Activated CD4-positive, alpha-beta memory T cell treated with anti-CD3 and anti-CD28 coated beads, Interleukin-2, amount 10 ng/mL, durations not matched to agents 7 days and 5 days (primary cell): ENCODE measurements at places on chromosomes 16 and 17.

DNA sequence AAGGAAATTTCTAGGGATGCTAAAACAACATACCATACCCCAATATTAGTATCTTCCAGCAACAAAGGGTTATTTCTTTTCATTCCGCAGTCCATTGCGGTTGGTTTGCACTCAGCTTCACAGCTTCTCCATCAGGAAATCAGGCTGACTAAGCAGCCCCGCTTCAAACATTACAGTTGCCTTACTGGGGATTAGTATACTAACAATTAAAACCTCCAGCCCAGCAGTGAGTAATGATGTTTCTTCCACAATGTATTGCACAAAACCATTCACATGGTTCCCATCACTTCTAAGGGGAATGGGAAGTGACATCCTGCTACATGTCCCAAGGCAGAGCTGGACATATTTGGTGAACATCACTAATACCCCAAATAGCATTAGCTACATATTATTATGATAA is 1384.9 kb downstream of the CDH8 start:
- no peak for DNase-seq

DNA sequence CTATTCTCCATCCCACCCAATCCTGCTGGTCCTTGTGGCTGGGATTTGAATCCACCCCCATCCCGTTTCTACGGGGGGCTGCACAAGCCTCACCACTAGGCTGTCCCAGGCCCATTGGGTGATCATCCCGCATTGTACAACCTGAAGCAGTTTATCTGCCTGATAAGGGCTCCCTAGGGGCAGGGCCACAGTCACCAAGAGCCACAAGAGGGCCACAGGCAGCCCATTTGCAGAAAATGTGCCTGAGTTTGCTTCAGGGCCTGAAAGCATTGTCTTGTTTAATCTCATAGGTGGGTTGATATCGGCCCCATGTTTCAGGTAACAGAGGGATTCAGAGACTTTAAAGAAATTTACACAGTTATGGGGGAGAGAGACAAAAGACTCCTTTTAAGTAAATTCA is 245.0 kb downstream of the CPPED1 start:
- no peak for DNase-seq

DNA sequence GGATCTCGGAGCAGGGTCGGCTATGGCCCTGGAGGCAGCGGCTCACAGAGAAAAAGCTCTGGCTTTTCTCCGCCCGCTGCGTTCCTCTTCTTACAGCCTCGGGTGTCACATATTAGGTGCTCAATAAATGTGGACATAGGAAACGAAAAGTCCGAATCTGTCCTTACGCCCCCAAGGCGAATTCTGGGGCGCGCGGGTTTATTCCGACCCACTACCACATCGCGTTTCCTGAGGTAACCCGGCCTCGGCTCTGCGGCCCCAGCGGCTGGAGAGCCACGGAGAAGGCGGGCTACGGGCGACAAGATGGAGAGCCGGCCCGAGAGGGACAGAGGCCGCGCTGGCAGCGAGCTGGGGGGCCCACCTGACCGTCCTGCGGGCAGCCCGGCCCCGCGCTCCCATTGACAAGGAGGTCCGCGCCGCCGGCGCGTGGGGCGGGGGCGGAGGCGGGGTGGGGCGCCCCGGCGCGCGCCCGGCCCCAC is 573 bp upstream of the GNAO1 start:
- no peak for DNase-seq

GRCh38 chr17:80892900-80893603 is 98.6 kb upstream of the CHMP6 start:
- DNase-seq: peak; percentile 76

GRCh38 chr17:4492721-4493561 is 5.7 kb upstream of the SPNS2 start:
- peak; percentile 46 for DNase-seq

DNA sequence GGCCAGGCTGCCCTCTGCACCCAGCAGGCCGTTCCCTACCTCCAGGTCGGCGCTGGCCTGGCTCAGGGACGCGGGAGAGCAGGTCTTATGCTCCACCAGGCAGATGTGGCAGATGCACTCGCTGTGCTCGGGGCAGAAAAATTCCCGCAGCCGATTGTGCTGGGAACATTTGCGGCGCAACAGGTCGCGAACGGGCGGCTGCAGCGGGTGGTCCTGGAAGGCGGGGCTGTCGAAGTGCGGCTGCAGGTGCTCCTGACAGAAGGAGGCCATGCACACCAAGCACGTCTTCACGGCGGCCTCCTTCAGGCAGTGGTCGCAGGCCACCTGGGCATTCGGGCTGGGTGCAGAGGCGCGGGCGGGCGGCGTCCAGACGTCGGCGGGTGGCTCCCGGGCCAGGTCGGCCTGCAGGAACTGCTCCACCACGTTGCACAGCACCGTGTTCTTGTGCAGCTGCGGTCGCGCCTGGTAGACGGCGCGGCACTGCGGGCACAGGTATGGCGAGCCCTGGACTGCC is 439 bp downstream of the TRIM25 start:
- no peak for DNase-seq

- DNase-seq: no peak
These were observed 122.4 kb downstream of the HIC1 start for GRCh38 chr17:2177235-2177811.

- no peak for DNase-seq
These were observed 317.2 kb upstream of the ZFHX3 start for GRCh38 chr16:73365016-73365551.

DNA sequence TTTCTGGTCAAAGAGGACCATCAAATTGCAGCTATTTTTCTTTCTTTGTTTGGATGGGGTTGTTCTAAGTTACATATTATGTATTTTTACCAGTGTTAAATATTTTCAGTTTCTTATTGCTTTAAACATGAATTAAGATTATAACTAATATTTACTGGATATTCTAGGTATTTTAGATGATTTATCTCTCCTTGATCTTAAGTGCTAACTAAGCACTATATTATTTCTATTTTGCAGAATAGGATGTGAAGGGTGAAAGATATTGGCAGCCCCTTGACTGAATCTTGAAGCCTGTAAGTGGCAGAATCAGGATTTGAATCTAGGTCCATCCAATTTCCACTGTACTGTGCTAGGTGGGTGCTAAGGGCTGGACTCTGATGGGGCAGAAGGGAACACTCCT is 307.3 kb upstream of the CCL2 start:
- DNase-seq: no peak

DNA sequence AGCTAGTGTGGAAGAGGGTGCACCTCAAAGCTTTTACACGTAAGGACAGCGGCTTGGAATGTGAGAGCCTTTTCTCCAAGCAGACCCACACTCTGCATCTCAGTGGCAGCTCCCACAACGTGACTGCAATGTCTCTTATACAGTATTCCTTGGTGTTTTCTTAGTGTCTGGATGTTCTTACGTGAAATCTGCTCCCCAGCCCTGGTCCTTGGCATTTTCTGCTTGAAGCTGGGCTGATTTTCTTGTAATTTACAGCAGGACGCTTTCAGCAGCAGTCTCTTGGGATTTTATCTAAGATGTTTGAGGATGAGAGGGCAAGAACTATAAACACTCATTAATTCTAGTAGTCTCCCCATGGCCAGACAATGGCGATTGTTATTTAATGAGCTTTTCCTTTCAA is 12.1 kb upstream of the POLR3E start:
- no peak for DNase-seq

DNA sequence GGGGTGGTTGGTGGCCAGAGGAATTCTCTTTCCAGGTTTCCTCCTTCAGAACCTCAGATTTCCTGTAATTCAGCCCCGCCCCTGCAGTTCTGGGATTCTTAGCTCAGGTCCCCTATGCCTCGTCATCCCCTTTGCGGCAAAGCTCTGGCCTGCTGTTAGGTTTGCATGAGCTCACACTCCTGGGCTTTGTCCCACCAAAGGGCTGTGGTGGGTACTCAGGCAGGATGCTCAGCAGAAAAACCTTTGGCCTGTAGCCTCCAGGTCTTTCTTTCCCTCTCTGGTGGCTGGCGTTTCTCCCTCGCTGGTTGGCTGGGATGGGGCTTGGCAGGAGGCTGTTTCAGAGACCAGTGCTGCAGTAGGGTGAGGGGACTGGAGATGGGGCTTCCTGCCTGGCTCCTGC is 9.6 kb upstream of the PLEKHG4 start:
- no peak for DNase-seq

DNA sequence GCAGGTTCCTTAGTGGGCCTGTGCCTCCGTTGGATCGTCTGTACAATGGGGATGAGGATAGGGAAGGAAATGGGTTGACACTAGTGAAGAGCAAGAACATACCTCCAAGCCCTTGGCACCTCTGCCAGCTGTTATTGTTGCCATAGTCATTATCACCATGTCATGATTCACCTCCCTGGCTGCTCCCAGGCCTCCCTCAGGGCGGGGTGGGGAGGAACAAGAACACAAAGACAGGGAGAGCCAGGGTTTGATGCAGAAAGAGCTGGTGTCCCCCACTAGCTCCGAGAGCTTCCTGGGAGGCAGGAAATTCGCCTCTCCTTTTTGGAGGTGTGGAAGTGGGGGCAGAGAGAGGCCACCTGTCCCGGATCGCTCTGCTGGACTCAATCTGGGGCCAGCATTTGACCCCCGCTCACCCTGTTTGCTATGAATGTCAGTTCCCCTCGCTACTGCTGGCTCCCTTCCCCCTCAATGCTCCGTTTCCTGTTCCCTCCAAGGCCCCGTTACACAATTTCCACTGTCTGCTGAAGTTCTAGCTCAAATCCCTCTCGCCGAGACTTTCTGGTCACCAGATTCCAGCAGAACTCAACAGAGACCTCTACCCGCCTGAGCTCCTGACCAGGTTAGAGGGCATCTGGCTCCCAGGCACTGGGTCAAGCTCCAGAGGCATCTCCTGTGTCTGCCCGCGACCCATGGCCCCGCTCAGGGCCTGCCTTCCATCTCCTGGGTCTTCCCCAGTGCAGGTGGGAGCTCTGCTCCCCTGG is 9.1 kb downstream of the TIMP2 start:
- no peak for DNase-seq

DNA sequence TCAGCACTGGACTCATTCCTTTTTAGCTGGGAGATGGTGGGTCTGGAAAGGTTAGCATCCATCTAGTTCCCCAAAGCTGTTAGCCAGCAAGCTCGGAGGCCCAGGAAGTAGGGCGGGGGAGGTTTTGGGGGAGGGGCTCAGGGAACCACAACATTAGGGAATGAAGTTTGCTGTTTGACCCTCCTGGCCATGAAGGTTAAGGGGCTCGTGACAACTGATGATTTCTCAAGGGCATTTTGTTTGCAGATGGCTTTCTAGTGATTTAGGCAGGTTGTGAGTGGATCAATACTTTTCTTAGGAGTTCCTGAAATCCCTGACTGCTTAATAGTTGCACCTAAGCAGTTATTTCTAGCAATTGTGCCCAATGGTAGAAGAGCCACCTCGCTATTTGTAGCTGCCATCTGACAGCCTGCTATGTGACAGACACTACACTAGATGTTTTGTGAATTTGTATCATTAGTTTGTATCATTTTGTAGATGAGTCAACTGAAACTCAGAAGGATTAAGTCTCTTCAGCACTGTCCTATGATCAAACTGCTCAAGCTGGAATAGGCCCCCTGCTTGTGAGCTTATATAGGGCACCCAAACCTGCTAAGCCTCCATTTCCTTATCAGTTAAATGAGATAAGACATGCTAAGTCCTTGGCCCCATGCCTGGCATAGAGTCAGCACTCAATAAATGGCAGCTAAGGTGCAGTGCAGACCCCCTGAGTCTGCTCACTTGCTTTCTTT is 146.4 kb downstream of the IRX3 start:
- DNase-seq: no peak

- no peak for DNase-seq
These were observed 1.4 kb downstream of the NXPH3 start for GRCh38 chr17:49576917-49577649.

DNA sequence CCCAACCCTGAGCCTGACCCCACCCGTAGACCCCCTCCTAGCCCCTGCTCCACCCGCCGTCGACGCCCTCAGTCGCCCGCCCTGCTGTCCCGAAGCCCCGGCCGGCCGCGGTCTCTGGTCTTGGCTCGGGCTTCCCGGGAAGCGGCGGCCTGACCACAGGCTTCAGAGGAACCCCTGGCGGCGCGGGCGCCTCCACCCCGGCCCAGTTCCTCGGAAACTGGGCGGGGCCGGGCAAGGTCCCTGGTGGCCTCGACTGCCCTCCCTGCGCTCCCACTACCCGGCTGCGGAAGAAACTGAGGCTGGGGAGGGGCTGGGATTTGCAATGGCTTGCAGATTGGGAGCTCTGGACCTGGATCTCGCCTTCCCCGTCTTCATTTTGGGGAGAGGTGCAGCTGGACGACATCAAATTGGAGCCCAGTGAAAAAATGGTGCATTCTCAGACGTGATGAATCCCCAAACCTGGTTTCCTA is 692 bp upstream of the SOCS1 start:
- peak; percentile 54 for DNase-seq

GRCh38 chr16:8187782-8188372 is 402.4 kb downstream of the TMEM114 start:
- DNase-seq: no peak

- DNase-seq: no peak
These were observed 126.7 kb upstream of the GSE1 start for GRCh38 chr16:85486256-85486915.

DNA sequence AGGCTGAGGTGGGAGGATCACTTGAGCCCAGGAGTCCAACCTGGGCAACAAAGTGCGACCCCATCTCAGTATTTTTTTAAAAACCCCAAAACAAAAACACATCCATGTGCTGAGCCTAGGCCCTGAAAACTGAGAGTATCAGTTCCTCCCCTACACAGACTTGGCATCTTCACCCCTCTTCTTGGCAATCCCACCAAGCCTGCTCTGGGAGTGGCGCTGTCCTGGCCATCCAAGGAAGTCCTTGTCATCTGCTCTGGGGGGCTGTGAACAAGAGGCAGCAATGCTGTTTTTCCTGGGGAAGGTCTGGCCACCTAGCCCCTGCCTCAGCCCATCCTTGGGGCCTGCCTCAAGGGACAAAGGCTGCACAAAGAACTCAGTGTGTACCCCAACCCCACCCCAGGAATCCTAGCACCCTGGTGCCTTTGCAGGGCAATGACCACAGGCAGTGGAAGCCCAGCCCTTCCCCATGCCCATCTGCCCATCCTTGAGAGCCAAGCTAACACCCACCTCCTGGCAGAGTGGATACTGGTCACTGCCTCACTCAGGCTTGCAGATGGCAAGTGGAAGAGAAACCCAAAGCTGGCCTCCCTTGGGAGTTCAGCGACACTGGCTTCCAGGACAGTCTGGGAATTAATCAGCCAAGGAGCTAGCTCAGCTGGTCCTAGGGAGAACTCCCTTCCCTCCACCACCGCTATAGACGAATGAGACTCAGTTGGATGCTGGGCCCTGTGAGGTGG is 14.8 kb upstream of the GFOD2 start:
- no peak for DNase-seq

- no peak for DNase-seq
These were observed 52.4 kb downstream of the WDR45B start for GRCh38 chr17:82595893-82596292.

- DNase-seq: no peak
These were observed 65.1 kb upstream of the MED9 start for GRCh38 chr17:17411692-17412091.

GRCh38 chr16:89847051-89847939 is 19.0 kb downstream of the SPIRE2 start:
- DNase-seq: no peak

- DNase-seq: no peak
These were observed 91.4 kb upstream of the FA2H start for GRCh38 chr16:74865922-74866598.

DNA sequence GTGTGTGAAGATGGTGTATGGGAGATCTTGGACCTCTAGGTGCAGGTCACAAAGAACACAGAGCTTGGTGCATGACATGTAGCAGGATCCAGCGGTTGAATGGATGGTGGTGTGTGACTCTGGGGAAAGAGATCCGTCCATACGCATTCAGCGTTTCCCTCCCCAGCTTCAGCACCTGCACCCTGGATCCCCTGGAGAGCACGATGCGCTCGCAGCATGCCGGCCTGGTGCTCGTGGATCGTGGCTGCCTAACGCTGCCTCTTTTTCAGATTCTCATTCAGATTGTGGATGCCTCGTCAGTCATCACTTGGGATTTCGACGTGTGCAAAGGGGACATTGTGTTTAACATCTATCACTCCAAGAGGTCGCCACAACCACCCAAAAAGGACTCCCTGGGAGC is 70.9 kb downstream of the SEC14L1 start:
- DNase-seq: no peak
